ENCODE measurements at places on chromosomes 2 and 18.

DNA sequence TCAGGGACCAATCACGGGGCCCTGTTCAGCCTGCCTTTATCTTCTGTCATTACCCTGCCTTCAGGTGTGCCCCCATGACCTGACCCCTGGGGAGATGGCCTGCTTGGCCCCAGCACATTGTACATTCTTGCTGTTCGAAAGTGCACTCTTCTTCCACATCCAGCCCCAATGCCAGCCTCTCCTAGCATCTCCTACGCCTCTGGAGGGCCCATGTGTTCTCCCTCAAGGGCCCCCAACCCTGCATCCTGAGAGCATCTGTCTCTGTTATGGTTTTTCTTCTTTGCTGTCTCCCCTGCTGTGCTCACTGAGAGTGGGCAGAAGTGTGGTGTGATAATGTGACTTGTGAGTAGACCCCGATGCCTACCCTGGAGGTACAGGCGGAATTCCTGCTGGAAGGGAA, 41.5 kb upstream of the OTOS start:
- DNase-seq = no peak

DNA sequence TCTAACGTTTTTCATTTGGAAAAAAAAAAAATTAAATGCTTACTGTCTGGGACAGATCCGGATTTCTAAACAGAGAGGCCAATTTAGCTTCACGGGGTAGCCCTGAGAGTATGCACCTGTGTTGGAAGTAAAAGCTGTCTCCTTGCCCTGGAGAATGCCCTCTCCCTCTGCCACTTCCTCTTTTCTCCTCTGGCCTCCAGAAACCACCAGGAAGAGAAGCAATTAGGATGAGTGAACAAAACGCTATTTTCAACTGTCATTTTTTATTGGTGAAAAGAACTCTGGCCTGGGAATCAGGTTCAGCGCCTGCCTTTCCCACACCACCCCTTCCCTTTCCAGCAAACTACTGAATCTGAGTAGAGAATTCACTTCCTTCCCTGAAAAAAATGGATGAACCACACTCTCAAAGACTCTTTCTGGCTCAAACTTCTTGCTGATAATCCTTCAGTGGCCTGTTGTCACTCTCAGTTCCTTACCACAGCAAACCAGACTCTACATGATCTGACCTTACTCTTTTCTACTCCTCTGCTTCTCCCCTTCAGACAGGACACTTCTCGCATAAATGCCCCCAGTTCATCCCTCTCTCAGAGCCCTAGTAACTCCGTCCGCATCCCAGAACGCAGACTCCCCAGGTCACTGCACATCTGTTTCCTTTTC, 29.8 kb downstream of the KLF7 start:
- DNase-seq = peak; percentile 47

DNA sequence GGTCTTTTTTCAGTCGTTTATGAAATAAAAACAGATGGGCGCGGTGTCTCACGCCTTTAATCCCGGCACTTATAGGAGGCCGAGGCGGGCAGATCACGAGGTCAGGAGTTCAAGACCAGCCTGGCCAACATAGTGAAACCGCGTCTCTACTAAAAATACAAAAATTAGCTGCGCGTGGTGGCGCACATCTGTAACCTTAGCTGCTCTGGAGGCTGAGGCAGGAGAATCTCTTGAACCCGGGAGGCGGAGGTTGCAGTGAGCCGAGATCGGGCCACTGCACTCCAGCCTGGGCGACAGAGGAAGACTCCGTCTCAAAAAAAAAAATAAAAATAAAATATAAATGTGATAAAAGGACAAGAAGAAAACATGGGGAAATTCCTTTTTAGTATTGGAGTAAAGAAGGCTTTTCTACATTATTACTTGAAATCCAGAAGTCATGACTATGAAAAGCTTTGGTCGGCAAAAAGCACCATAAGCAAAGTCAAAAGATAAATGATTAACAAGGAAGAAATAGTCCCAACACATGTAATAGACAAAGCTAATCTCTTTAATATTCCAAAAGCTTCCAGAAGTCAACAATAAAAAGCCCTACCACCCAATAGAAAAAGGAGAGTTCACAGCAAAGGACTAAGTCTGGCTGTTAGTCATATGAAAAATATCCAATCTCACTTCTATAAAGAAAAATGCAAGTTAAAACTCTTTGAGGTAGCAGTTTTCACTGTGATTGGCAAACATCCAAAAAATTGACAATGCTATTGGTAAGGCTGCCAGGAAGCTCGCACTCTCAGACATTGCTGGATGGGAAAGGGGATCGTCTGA, 1.4 kb upstream of the FAM168B start:
- no peak for DNase-seq

GRCh38 chr2:148756292-148756975, 111.9 kb downstream of the EPC2 start:
- DNase-seq = no peak

DNA sequence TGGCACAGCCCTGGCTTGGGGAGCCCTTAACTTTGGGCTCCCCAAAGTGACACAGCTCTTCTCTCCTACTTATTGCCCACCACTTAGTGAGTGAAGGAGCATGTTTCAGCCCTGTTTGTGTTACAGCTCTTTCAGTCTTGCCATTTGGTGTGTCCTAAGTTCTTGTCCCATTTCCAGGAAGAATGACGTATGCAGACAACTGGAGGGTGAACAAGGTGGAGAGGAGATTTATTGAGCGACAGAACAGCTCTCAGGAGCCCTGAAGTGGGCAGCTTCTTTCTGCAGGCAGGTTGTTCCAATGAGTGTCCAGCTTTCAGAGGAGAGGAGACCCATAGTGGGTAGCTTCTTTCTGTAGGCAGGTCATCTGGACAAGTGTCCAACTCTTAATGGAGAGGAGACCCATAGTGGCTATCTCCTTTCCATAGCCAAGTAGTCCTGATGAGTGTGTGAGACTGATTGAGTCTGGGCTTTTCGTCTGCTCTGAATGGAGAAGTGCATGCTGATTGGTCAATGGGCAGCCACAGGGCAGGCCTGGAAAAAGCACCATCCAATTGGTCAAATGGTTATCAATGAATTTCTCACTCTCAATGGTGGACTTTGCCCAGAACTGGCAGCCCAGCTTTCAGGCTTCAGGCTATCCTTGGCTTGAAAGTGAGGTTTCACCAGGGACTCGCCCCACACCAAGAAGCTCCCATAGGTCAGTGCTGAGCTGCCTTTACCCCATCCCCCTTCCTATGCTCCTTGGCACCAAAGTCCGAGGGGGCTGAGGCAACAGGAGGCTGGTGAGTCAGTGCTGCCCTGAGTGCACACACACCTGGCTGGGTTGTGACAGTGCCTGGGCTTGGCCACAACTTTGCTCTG, 688.2 kb downstream of the NYAP2 start:
- DNase-seq = no peak

DNA sequence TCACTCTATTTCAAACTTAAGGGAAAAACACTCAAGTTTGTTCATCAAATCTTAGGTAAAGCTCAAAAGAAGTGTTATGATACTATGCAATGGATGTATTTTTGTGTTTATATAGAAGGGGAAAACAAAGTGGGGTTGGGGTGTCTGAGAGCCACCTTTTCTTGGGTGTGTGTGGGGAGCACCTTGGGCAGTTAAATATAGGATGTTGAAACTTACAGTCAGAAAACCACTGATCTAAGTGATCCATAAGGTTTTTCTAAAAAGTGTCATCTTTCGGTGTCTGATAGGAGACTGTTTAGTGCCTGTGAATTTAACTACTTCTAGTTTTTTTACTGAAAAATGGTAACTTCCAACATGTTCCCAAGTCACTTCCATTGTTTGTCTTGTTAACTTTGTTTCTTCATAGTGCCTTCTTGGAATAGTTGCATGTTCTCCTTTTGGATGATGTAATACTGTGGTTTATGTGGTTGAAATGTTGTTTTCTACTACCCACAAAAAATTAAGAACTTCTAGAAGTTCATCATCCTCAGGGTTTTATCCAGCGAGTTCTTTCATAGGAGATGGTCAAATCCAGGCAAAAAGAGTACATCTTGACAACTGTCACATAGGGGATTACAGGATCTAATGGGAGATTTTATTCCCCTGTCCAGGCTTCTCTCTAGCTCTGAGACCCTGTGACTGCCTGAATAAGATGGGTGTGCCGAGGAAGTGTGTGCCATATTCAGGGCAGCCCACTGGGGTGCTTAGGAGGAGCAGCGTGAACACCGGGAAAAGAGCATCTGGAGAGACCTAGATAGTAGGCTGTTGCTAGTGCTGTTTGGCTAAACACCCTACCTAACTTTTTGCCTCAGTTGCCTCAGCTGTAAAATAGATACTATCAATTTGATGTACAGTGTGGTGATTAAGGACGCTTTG, 46.2 kb downstream of the CAB39 start:
- peak; percentile 55 for DNase-seq

- no peak for DNase-seq
Observed at GRCh38 chr2:42799881-42800280, 7.5 kb upstream of the HAAO start.

- DNase-seq = peak; percentile 68
Observed at GRCh38 chr2:186460465-186460864, 25.6 kb upstream of the ZC3H15 start.

- no peak for DNase-seq
Observed at GRCh38 chr2:98869870-98870269, 66.2 kb downstream of the CRACDL start.

GRCh38 chr2:44705356-44705755, 236.1 kb upstream of the SIX3 start:
- no peak for DNase-seq

- DNase-seq = no peak
Observed at GRCh38 chr2:232234922-232235615, 143.5 kb upstream of the ALPP start.

GRCh38 chr2:32011485-32011960, 715 bp upstream of the MEMO1 start:
- no peak for DNase-seq
